ENCODE measurements at places on chromosomes 3 and 15. TPM values are rescaled to one million over a fixed set of nuclear protein-coding genes. Genes with fewer than 3 reads are reported as not detected.

- DNase-seq, result no peak
Observed at GRCh38 chr3:152853196-152853595, 18.3 kb downstream of the P2RY1 start.

DNA sequence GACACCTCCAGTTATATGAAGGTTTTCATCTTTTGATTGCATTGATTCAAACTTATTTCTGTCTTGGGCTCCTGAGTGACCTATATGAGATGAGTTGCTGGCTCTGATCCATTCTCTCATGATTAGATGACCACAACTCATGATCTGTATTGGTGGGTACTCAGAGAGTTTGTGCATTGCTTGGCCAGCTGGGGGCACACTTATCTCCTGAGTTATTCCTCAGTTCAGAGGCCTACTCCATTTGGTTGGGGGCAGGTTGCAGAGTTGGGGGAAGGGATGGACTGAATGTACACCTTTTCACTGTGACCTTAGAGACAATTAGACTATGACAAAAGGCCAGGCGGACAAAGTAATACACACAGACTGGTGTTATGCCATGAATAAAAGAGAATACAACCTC is 166.2 kb upstream of the SEMA6D start:
- DNase-seq, result no peak

SV2B gene
- 0.16 TPM for total RNA-seq

DNA sequence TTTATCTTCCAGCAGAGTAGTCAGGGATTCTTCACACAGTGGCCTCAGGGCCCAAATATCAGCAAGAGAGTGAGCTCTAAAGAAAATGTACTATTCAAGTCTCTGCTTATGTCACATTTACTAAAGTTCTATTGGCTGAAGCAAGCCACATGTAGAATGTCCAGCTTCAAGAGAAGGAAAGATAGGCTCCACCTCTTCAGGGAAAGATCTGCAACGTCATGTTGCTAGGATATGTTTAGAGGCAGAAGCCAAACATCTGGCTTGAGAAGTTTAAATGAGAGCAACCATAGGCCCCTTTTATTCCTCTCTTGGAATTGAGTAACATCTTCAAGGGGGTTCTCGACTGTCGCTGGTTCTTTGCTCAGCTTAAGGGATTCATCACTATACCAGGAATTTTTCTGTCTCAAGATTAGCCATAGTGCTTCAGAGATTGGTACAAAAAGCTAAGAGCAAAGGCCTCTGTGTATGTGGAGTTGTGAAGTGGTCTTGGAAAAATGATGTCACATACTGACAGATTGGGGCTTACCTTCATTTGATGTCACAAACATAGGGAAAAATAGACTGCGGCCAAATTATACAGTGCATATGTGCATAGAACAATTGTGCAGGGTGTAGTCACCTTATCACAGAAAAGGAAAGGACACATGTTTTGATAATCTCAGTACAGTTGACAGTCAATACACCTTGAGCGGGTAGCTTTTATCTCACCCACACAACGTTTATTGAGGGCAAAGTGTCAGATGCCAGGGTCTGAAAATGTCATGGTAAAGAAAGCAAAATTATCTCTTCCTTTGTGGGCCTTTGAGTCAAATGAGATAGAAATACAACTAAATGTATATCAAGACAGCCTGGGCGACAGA is 11.3 kb upstream of the THRB start:
- DNase-seq, result no peak

DNA sequence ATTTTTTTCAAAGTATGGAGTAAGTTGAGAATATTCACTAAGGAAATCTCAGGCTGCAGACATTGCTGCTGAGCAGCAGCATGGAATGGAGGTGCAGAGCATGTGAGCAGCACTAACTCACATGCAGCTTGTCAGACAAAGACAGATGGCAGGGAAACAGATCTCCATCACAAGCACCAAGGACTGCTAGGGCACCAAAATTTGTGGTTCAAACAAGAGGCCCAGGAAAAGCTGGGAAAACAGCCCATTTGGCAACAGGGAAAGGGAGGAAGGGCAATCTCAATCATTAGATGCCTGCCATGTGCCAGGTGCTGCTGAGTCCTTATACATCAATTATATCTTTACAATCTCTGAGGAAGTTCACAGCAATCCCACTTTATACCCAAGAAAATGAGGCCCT is 47.2 kb upstream of the EIF1B start:
- DNase-seq, result no peak

DNA sequence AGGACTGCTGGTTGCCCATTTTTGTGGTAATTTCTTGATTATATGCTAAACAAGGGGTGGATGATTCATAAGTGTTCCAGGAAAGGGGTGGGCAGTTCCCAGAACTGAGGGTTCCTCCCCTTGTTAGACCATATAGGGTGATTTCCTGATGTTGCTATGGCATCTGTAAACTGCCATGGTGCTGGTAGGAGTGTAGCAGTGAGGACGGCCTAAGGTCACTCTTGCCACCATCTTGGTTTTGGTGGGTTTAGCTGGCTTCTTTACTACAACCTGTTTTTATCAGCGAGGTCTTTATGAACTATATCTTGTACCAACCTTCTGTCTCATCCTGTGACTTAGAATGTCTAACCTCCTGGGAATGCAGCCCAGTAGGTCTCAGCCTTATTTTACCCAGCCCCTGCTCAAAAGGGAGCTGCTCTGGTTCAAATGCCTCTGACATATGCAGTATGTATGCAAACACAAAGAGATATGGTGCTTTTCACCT is 46.2 kb downstream of the C3orf38 start:
- DNase-seq, result no peak

- DNase-seq, result no peak
Observed at GRCh38 chr3:131582438-131582837, 79.7 kb upstream of the MRPL3 start.

DNA sequence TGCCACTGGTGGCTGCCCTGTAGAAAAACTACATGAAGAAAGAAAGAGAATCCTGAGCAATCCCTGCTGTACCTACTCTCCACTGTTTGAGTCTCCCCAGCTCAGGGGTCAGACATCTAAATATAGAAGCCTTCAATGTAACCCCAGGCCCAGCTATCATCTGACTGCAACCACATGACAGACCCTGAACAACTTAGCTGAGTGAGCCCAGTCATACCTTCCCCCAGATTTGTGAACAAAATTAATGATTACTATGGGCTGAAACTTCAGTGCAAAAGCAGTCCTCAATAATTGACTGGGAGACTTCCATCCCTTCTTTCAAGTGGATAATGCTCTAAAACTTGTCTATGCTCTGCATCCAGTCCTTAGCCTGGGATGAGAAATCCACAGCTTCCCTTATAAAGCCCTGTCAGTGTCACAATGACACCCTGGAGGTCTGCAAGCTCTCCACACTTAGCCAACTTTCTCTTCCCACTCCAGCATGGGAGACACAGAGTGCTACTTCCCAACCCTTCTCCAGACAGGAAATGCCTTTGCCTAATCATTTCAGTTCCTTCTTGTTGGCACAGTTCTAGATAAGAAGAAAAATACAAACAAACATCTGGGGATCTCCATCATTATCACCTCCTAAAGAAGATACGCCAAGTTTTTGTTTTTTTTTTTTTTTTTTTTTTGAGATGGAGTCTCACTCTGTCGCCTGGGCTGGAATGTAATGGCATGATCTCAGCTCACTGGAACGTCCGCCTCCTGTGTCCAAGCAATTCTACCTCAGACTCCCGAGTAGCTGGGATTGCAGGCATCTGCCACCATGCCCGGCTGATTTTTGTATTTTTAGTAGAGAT is 198.5 kb upstream of the GADL1 start:
- DNase-seq, result no peak

CCDC54 gene
- not detected for total RNA-seq

- DNase-seq, result no peak
Observed at GRCh38 chr3:196772897-196773296, 33.2 kb downstream of the PAK2 start.

ADIPOQ gene
- not detected for total RNA-seq

WNT5A gene
- total RNA-seq, result not detected

FURIN gene
- 35.0 TPM for total RNA-seq

GRCh38 chr3:115502128-115502527 is 121.2 kb upstream of the GAP43 start:
- no peak for DNase-seq

SCG3 gene
- not detected for total RNA-seq

- peak; percentile 67 for DNase-seq
Observed at GRCh38 chr15:60397772-60398445, at the start of gene ANXA2. TSS of gene ANXA2 (minus strand) at chr15:60397986. CDS start at chr15:60386075, 11,911 bp downstream.

FSD2 gene
- total RNA-seq, result not detected

GRCh38 chr3:19688767-19689166 is 245.2 kb downstream of the EFHB start:
- DNase-seq, result no peak

- DNase-seq, result no peak
Observed at GRCh38 chr3:61438253-61439121, 122.9 kb upstream of the PTPRG start.
